Activated gamma-delta T cell (primary cell): ENCODE measurements at places on chromosomes 3 and 15.

GRCh38 chr3:72953325-72953956, 43.2 kb upstream of the PPP4R2 start:
- DNase-seq = no peak

DNA sequence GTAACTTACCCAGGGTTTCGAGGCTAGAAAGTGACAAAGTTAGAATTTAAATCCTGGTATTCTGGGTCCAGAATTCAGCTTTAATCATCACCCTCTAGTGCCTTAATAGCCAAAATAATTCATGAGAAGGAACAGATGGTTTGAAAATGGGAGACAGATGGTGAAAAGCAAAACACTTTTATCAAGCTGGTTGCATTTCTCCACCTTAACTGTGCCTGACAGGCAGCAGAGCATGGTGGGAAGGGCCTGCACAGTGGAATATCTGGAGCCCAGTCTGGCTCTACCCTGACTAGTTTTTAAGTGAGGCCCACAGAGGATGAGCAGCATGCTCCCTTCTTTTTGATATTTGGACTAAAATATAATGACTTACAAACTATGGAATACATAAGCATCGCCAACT, 35.6 kb upstream of the RASGRP1 start:
- DNase-seq = no peak

DNA sequence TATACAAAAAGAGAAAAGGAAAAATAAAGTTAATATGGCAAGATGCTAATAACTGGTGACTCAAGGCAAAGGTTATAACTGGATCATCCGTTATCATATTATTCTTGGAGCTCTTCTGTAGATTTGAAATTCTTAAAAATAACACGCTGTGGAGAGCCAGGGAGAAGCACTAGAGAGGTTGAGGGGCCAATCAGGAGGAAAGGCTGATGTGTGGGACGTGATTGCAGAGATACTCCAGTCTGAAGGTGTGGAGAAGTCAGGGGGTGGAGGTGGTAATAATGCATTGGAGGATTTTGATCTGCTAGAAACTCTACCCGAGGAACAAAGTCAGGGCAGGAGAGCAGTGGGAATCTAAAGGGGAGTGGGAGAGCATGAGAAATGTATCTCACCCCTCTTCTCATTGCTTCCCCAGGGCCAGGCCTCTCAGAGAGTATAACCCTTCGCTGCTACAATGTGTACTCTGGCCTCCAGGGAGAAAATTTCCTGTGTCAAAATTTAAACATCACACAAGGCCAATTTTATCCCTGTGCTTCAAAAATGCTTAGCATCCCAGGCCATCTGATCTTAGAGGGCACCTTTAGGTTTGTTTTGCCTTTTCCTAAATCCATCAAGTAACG, 211.5 kb upstream of the SEMA6D start:
- DNase-seq = no peak

GRCh38 chr15:63234451-63234870, 42.9 kb upstream of the APH1B start:
- DNase-seq = no peak

DNA sequence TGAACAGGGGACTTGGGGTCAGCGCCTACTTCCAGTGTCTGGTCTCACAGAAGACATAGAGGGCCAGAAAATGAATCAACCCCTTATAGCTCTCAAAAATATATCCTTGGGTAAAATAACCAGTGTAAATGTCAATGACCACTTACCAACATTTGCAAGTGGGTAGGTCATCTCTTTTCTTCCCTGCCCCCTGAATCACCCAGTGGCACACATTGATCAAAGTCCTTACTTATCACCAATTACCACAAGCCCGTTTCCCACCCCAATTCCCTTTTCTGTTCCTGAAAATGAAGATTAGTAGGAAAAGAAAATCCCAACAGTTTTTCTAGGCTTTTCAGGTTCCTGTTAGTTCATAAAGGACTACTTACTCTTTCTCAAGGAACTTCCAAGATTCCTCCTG, 70.5 kb upstream of the HEG1 start:
- no peak for DNase-seq

DNA sequence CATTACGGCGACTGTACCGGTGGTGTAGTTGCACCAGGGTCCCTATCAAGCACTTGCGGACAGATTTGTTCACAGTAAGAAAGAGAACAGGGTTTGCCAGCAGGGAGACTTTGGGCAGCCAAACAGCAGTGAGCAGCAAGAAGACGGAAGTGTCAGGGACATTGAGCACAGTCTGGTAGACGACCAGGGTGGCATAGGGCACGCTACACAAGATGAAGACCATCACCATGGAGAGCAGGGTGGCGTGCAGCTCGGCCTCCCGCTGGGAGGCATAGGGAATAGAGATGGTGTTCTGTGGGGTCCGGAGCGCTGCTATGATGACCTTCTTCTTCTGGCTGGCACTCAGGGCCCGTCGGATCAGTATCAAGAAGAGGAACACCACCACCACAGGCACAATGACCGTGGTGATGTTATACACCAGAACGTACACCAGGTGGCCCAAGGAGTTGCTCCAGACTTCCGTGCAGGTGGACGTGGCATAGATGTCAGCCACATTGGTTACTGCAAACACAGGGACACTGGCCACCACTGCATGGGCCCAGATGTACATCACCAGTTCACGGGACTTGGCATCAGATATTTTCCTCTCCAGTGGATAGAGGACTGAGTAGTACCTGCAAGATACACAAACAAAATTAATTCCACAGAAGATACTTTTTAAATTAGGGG, 19.1 kb upstream of the FSIP1 start:
- no peak for DNase-seq

DNA sequence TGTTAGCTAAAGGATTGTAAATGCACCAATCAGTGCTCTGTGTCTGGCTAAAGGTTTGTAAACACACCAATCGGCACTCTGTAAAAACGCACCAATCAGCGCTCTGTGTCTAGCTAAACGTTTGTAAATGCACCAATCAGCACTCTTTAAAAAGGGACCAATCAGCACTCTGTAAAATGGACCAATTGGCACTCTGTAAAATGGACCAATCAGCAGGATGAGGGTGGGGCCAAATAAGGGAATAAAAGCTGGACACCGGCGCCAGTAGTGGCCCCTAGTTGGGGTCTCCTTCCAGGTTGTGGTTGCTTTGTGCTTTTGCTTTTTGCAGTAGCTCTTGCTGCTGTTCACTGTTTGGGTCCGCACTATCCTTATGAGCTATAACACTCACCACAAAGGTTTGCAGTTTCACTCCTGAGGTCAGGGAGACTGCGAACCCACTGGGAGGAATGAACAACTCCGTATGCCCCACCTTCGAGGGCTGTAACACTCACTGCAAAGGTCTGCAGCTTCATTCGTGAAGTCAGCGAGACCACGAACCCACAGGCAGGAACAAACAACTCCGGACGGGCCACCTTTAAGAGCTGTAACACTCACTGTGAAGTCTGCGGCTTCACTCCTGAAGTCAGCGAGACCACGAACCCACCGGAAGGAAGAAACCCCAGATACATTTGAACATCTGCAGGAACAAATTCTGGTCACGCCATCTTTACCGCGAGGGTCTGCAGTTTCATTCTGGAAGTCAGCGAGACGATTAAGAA, 1.1 kb upstream of the SUCLG2 start:
- DNase-seq = no peak

- DNase-seq = no peak
These were observed 893.0 kb downstream of the ROBO2 start for GRCh38 chr3:77932926-77933325.

DNA sequence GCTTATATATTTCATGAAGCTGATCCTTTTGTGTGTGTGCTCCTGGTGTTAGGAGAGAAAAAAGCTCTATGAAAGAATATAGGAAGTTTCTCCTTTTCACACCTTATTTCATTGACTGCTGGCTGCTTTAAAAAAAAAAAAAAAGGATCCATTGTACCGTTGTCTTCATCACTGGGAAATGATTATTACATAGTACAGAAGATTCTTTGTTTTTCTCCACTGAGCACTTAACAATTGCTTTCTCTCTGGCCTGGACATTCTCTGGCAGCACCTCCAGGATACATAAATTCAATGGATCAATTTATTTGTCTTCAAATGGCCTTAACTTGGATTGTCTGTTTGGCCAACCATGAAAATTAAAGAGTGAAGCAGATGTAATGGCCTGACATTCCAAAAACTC, 37.2 kb downstream of the DPH3 start:
- no peak for DNase-seq

DNA sequence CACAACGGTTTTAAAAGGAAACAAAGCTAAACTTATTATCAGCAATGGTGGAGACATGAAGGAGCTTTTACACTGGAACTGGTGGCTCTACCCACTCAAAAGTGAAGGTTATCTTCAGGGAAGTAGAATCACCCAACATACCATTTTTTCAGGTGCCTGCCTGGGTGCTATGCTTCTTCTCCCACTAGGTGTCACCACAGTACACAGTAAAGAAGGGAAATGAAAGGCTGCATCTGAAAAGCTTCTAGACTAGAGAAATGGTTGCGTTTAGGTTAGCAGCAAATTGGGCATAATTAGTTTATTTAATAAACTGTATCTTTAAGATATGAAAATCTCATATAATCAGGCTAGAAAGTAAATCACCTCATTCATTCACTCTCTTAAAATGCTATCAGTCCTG, 47.0 kb upstream of the SELENOK start:
- no peak for DNase-seq
